ENCODE measurements at places on chromosomes 3 and 15.

DNA sequence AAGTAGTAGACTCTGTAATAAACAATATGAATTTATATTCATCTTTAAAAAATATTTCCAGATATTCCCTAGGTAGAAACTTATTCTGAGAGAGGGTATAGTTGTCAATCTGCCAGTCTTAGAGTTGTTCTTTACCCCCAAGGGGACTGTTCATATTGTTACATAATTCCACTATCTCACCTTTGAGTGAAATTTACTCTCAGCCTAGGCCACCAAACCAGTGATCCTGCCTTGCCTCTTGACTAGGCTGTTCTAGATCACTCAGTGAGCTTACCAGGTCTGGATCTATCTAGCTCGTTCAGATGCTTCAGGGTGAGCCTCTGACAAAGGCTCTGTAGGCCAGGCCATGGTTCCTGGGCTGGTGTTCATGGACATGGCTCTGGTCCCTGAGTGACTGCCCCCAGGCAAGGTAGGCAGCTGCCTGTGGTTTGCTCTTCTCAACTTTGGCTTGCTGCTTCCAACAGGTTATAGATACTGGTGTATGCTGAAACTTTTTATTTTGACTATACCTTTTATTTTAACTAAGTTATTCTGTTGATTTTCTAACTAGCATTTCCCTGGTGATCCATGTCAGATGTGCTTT lies 27.6 kb downstream of the ZNF592 start:
- no peak for DNase-seq

DNA sequence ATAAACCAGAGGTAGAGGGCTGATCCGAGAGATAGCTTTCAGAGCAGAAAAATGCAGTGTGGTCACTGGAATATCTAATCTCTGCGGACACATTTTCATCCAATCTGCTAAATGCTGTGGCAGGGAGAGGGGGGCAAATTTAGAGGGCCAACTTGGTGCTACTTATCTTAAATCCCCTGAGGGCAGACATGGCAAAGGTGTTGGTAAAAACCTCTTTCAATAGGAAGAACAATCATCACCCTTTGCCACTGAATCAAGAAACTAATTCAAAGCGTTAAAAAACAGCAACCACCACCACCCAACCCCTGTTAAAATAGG lies 152.9 kb downstream of the MECOM start:
- DNase-seq, result no peak

DNA sequence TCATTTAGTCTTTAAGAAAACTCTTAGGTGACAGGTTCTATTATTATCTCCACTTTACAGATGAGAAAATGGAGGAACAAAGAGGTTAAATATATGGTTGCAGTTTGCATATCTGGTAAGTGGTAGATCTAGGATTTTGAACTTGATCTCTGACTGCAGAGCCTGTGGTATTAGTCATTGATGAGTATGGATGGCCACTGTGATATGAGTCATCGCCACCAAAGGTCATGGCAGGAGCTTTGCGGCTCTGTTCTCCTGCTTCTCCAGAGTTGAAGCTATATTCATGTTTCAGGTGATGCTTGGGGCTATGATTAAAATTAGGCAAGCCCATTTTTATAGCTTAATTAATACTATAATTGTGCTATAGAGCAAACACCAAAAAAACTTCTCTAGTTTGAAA lies 306.2 kb upstream of the DPPA4 start:
- peak; percentile 76 for DNase-seq

- DNase-seq, result no peak
Observed at GRCh38 chr3:135757421-135757820, 208.1 kb upstream of the PPP2R3A start.

DNA sequence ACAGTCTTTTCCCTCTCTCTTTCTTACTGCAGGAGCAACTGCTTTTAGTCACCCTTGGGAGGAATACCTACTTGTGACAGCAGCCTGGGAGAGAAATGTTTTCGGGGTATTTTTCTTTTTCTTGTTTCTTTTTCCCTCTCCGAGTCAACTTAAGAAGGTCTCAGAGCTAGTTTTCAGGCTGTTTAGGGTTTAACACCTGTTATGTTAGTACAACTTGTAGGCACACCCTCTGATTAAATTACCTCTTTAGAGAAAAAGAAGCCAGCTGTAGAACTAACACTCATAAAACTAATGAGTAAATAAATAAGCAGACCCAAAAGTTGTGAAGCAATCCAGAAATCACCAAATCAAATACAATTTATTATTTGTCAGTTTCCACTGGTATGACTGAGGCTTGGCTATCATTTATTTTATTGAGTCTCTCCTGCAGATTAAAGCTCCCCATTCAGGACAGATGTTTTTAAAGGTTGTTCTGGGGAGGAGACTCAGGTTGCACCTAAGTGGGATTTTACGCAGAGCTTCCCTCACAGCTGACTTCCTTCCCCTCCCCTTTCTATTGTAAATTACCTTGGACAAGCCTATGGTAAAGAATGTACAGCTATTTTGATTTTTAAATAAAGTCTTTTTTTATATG lies 112.5 kb downstream of the FOXB1 start:
- no peak for DNase-seq

DNA sequence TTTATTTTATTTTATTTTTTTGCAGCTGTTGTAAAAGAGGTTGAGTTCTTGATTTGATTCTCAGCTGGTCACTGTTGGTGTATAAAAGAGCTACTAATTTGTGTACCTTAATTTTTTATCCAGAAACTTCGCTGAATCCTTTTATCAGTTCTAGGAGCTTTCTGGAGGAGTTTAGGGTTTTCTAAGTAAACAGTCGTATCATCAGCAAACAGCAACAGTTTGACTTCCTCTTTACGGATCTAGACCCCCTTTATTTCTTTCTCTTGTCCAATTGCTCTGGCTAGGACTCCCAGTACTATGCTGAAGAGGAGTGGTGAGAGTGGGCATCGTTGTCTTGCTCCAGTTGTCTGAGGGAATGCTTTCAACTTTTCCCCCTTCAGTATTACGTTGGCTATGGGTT lies 165.8 kb upstream of the KCNMB2 start:
- DNase-seq, result no peak

DNA sequence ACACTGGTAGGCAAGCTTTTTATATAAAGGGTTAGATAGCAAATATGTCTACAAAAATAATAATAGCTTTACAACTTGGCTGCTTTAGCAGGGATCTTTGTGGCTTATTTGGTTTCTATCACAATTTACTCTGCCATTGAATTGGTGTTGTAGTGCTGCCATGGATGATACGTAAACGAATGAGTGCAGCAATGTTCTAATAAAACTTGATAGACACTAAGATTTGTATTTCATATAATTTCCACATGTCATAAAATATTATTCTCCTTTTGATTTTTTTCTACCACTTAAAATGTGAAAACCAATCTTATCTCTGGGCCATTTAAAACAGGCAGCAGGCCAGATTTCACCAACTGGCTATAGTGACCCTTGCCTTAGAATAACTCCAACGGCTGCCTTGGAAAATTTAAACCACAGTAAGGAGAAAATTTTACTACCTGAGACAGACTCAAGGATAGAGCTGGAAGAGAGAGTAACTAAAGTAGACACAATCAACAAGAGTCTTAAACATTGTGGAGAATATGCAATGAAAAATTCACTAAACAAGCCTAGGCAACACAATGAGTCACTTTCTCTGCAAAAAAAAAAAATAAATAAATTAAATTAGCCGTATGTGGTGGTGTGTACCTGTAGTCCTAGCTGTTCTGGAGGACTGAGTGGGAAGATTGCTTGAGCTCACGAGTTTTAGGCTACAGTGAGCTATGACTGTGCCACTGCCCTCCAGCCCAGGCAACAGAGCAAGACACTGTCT lies 8.1 kb downstream of the NPHP3 start:
- DNase-seq, result no peak

- DNase-seq, result peak; percentile 89
Observed at GRCh38 chr15:85318048-85318731, 62.2 kb upstream of the AKAP13 start.

GRCh38 chr3:24578951-24579421 lies 84.3 kb upstream of the THRB start:
- no peak for DNase-seq

DNA sequence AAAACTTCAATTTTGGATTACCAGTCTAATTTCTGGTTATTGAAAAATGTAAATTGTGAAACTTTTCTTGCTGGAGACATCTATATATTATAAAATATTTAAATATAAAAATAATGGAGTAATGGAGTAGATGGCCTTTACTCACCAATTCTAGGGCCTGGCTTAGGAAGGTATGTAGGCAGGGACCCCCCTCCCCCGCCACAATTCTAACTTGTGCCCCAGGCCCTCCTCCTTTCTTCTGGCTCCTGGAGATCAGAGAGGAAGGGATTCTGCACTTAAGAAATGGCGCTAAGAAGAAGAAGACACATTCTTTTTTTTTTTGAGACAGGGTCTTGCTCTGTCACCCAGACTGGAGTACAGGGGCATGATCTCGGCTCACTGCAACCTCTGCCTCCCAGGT lies 49.5 kb downstream of the CGNL1 start:
- DNase-seq, result no peak

DNA sequence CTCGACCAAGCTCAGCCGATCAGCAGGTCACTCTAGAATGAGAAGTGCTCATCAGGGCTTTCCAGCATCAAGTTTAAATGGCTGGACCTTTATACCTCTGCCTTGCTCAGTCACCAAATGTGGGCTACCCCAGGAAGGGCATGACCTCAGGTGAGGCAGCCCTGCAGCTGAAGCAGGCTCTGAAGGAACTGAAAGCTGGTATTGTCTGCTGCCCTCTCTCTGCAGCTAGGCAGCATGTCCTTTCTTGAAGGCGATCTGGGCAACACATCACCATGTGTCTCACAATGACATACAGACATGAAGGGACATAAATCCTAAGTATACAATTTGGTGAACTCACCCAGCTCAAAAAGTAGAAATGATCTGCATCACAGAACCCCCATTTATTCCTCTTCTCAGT lies 38.7 kb upstream of the ARID3B start:
- DNase-seq, result no peak

DNA sequence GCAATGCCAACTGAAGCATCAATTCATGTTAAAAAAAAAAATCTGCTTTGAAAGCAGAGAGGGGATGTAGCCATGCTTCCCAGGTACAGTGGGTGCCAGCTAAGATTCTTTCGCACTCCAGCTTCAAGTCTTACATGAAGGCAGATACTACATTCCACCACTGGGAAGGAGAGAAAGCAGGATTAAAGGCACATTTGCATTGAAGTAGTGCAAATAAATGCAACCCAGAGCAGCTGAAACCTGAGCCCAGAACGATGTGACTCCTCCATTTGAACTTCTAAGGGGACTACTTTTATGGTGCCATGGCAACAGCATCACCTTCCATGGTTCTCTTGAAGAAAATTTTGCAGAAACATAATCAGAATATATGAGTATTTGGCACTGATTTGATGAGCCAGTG lies 19.1 kb upstream of the GJD2 start:
- DNase-seq, result no peak

GRCh38 chr3:35733341-35733740 lies 94.0 kb downstream of the ARPP21 start:
- DNase-seq, result no peak

- DNase-seq, result no peak
Observed at GRCh38 chr3:156664831-156665178, 9.6 kb upstream of the TIPARP start.

GRCh38 chr3:111810909-111811308 lies 48.2 kb upstream of the PHLDB2 start:
- peak; percentile 91 for DNase-seq

DNA sequence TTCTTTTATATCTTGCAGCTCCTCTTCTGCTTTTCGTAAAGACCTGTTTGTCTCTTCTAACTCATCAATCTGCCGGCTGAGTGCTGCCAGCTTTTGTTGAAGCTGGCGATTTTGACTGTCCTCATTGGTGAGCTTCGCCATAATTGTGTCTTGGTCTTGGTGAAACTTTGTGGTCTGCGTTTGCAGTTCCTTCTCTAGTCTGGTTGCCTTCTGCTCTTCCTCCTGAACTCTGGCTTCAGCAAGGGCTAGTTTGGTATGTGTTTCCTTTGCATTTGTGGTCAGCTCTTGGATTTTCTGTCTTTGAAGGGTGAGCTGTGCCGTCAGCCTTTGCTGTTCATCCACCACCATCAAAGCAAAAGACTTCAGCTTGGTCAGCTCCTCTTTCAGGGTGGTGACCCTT lies 32.9 kb downstream of the CMSS1 start:
- no peak for DNase-seq

GRCh38 chr3:34219556-34219955 lies 421.1 kb downstream of the PDCD6IP start:
- DNase-seq, result no peak

- DNase-seq, result peak; percentile 36
Observed at GRCh38 chr15:76312540-76313174, 1.4 kb upstream of the ETFA start.

GRCh38 chr15:38536201-38536676 lies 28.4 kb downstream of the RASGRP1 start:
- peak; percentile 96 for DNase-seq

GRCh38 chr3:102510663-102511062 lies 75.8 kb downstream of the ZPLD1 start:
- DNase-seq, result no peak
